ENCODE measurements at places on chromosomes 12 and 14.

GRCh38 chr12:10293570-10294227 lies 14.0 kb upstream of the KLRD1 start:
- DNase-seq = no peak

DNA sequence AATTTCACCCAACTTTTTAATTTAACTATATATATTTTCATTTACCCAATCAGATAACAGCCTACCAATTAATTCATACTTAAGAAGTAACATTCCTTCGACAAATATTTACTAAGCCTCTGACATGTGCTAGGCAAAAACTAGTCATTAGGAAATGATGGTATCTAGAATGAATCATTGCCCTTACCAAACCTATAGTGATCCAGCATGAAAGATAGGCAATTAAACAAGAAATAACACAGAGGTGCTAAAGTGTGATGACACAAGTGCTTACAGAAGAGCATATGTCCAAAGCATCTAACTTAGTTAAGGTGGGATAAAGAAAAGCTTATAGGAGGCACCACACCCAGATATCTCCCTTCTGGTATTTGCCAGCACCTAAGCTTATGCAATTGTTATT lies 166.5 kb upstream of the RASSF8 start:
- DNase-seq = no peak

DNA sequence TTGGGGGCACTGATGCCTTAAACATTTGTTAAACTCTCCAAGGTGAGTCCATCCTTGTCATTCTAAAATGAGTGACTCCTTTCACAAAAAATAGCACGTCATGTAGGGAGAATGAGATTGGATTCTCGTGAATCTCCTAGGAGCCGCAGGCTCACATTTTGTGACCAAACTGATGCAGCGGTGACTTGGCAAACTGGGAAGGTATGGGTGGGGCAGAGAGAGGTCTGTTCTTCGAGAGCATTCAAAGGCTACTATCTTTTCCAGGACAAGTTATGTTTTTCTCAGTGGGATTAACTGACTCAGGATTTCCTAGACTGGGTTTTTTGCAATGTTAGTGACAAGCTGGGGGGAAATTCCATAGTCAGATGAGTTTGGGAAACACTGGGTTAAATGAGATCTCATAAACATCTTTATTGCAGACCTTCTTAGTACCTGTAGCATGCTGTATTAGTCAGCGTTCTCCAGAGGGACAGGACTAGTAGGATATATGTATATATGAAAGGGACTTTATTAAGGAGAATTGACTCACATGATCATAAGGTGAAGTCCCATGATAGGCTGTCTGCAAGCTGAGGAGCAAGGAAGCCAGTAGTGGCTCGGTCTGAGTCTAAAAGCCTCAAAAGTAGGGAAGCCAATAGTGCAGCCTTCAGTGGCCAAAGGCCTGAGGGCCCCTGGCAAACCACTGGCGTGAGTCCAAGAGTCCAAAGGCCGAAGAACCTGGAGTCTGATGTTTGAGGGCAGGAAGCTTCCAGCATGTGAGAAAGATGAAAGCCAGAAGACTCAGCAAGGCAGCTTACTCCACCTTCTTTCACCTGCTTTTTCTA lies 61.0 kb downstream of the FOXN4 start:
- no peak for DNase-seq

GRCh38 chr12:91094032-91094662 lies 17.1 kb downstream of the LUM start:
- no peak for DNase-seq

DNA sequence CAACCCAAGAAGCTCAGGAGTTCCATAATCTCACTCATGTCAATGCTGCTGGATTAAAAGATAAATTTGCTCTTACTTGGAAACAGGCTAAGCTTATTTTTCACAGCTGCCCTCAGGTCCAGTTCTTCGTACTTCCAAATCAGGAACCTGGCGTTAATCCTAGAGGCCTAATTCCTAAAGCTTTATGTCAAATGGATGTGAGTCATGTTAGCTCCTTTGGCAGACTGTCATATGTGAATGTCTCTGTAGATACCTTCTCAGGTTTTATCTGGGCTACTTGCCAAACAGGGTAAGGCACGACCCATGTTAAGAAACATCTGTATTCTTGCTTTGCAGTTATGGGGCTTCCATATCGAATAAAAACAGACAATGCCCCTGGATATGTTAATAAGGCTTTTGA lies 504.6 kb downstream of the ALG10 start:
- no peak for DNase-seq

DNA sequence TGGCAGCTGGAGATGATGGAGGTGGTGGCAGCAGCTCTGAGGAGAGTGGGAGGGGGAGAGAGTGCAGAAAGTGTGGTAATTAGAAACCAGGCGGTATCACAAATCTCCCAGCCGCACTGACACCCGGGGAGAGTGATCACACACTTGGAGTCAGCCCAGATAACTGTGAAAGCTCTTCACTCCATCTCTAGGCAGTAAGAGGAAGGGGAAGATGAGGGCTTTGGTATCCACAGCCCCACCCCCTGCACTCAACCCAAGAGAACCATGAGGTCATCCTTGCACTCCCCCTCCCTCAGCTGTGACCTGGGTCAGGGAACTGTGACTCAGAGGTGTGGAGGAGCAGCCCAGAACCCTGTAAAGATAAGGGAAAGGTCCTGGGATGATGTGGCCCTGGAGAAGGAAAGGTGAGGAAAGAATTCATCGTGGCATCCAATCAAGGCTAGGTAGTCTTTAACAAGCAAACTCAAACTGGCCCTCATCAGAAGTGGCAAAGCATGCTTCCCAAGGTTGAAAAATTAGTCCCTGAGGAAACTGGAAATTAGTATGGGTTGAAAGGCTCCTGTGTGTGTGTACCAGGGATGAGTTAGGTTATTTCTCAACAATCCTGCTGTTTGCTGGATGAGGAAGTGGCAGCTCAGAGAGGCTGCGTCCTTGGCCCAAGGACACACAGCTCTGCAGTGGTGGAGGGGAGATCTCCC lies 111.0 kb upstream of the LHX5 start:
- peak; percentile 56 for DNase-seq

GRCh38 chr12:95726903-95727302 lies 63.7 kb downstream of the NTN4 start:
- no peak for DNase-seq

DNA sequence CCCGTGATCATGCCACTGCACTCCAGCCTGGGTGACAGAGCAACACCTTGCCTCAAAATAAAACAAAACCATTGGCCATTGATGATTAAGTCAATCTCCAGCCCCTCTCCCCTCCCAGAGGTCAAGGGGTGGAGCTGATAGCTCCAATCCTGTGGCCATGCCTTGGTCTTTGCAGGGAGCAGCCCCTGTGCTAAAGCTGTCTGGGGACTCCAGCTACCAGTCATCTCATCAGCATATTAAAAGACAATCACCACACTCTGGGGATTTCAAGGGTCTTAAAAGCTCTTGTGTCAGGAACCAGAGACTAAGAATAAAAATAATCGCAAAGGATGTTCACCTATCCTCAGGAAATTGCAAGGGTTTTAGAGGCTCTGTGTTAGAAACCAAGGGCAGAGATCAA lies 30.6 kb downstream of the HCAR2 start:
- DNase-seq = no peak

GRCh38 chr14:78153064-78153341 lies 17.2 kb upstream of the NRXN3 start:
- no peak for DNase-seq

- no peak for DNase-seq
Observed at GRCh38 chr14:86646696-86647690, 1117.0 kb downstream of the FLRT2 start.

- no peak for DNase-seq
Observed at GRCh38 chr12:25459541-25459951, 93.5 kb downstream of the LMNTD1 start.

- DNase-seq = no peak
Observed at GRCh38 chr14:72889366-72889765, 4.5 kb downstream of the DPF3 start.
